Upper lobe of right lung (tissue), 1 donor: ENCODE measurements at places on chromosomes 5 and 9. TPM values are rescaled to one million over a fixed set of nuclear protein-coding genes. Genes with fewer than 3 reads are reported as not detected.
A peak's percentile ranks its signal among the peaks of the same experiment; 100 is the strongest.

The PARP8 gene
- total RNA-seq: 52.3 TPM

The CTXN3 gene
- not detected for total RNA-seq

The FBN2 gene
- 0.58 TPM for total RNA-seq

The MAMDC2 gene
- total RNA-seq: 72.0 TPM

The FAM153A gene
- 4.3 TPM for total RNA-seq

The NTNG2 gene
- total RNA-seq: 7.6 TPM

The SLC34A3 gene
- total RNA-seq: 0.23 TPM

The C8G gene
- total RNA-seq: 1.1 TPM

The ASPN gene
- 7.5 TPM for total RNA-seq

The ALG2 gene
- 39.2 TPM for total RNA-seq

The CCL27 gene
- not detected for total RNA-seq

DNA sequence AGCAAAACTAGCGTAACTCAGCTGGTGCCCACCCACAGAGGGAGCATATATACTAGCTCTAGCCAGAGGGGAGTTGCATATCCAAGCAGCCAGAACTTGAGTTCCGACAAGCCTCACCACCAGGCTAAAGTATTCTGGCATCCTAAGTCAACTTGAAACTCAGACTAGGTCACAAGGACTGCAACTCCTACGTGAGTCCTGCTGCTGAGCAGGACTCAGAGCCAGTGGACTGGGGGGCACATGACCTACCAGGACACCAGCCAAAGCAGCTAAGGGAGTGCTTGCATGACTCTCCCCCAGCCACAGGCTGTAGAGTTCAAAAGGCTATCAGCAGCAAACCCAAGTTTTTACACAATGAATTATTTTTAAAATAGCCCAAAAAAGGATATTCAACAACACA lies 26.1 kb downstream of the SPDL1 start:
- no peak overlapping the region for H3K27ac ChIP-seq
- no peak overlapping the region for H3K4me3 ChIP-seq
- H3K27me3 ChIP-seq: no peaks in the 10 kb centered on the region
- H3K36me3 ChIP-seq: no peaks in the 10 kb centered on the region

- no peaks in the 10 kb centered on the region for H3K36me3 ChIP-seq
- H3K4me3 ChIP-seq: no peak overlapping the region
- H3K27me3 ChIP-seq: no peaks in the 10 kb centered on the region
Observed at GRCh38 chr5:72246954-72247442, 73.0 kb downstream of the MRPS27 start.

DNA sequence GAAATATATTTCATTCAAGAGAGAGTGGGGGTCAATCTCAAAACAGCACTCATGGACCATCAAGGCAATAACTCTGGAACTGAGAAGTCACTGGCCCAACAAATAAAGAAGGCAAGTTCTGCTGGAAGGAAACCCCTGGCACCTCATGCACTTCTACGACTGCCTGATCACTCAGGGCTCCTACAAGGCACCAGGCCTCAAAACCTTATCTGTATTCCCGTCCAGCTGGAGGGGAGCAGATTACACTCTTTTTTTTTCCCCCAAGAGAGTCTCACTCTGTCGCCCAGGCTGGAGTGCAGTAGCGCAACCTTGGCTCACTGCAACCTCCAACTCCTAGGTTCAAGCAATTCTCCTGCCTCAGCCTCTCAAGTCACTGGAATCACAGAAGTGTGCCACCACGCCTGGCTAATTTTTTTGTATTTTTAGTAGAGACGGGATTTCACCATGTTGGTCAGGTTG lies 49.9 kb downstream of the P4HA2 start:
- no peaks in the 10 kb centered on the region for H3K27me3 ChIP-seq
- H3K36me3 ChIP-seq: no peaks in the 10 kb centered on the region
- no peak overlapping the region for H3K4me3 ChIP-seq
- no peak for DNase-seq
- H3K4me1 ChIP-seq: no peaks in the 10 kb centered on the region
- no peak overlapping the region for H3K27ac ChIP-seq

- H3K36me3 ChIP-seq: no peaks in the 10 kb centered on the region
- no peak overlapping the region for H3K4me3 ChIP-seq
- no peak overlapping the region for H3K27ac ChIP-seq
- H3K27me3 ChIP-seq: no peaks in the 10 kb centered on the region
- DNase-seq: no peak
- no peaks in the 10 kb centered on the region for H3K4me1 ChIP-seq
Observed at GRCh38 chr9:105510024-105510423, 47.9 kb upstream of the FKTN start.

- peak; percentile 84 for DNase-seq
- H3K27ac ChIP-seq: no peak overlapping the region
- no peaks in the 10 kb centered on the region for H3K27me3 ChIP-seq
- H3K36me3 ChIP-seq: no peaks in the 10 kb centered on the region
Observed at GRCh38 chr9:107422189-107423185, 67.1 kb downstream of the KLF4 start.

GRCh38 chr5:87898574-87898973 lies 370.1 kb downstream of the TMEM161B start:
- H3K4me1 ChIP-seq: no peaks in the 10 kb centered on the region
- H3K27ac ChIP-seq: no peak overlapping the region
- no peaks in the 10 kb centered on the region for H3K36me3 ChIP-seq
- no peak overlapping the region for H3K4me3 ChIP-seq
- H3K27me3 ChIP-seq: no peaks in the 10 kb centered on the region

DNA sequence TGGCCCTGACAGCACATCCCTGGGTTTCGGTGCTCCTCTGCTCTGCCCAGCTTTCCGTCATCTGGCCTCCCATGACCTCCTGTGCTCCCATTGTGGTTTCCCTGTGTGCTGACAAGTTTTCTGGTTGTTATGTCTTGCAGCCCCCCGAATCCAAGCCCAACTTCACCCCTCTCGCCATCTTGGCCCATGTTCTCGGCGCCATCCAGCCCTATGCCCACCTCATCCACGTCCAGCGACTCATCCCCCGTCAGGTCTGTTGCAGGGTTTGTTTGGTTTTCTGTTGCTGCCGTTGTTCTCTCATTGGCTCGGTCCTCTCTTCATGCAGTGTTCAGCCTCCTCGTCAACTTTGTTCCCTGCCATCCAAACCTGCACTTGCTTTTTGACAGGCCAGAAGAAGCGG lies 196.4 kb downstream of the NR3C1 start:
- no peaks in the 10 kb centered on the region for H3K4me1 ChIP-seq
- no peak overlapping the region for H3K27ac ChIP-seq
- H3K4me3 ChIP-seq: no peak overlapping the region
- no peaks in the 10 kb centered on the region for H3K27me3 ChIP-seq
- no peaks in the 10 kb centered on the region for H3K36me3 ChIP-seq

DNA sequence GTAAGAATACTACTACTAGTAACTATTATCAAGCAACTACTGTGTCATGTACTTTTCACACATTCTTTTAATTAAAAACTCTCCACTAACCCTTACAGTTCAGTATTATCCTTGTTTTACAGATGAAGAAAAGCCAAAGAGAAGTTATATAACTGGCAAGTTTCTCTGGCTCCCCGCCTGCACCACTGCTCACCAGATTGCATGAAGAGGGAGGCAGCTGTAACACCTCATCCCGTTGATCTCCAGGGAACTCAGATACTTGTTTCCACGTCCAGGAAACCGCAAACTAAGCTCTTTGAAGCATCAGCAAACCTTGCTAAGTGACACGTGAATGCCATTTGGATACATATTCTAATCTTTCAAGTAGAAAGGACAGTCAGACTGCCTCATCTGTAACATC lies 70.3 kb downstream of the RIGI start:
- H3K27me3 ChIP-seq: no peaks in the 10 kb centered on the region
- H3K4me1 ChIP-seq: no peaks in the 10 kb centered on the region
- H3K4me3 ChIP-seq: no peak overlapping the region
- peaks cover 85% of the 10 kb centered on the region for H3K36me3 ChIP-seq

- peaks cover 35% of the 10 kb centered on the region for H3K4me1 ChIP-seq
- H3K36me3 ChIP-seq: no peaks in the 10 kb centered on the region
- peak overlapping the region; percentile 75 for H3K4me3 ChIP-seq
- H3K27me3 ChIP-seq: no peaks in the 10 kb centered on the region
Observed at GRCh38 chr5:88881571-88881971, 1.4 kb downstream of the MEF2C start.

GRCh38 chr5:171595801-171596231 lies 176.4 kb downstream of the FGF18 start:
- no peaks in the 10 kb centered on the region for H3K36me3 ChIP-seq
- no peak overlapping the region for H3K4me3 ChIP-seq
- no peak for DNase-seq
- no peaks in the 10 kb centered on the region for H3K27me3 ChIP-seq
- peaks cover 10% of the 10 kb centered on the region for H3K4me1 ChIP-seq

DNA sequence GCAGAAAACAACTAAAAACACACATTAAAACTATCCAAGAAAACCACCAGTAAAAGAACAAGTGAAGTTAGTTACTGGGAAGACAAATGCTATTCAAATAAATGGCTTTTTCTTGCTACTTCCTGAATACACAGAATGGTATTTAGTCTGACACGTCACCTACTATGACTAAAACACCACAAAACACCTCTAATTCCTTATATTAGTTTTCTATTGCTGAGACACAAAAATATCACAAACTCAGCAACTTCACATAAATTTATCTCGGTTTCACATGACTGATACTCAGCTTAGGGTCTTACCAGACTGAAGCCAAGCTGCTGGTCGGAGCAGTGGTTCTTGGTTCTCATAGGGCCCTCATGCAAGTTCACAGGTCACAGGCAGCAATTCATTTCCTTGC lies 5.4 kb downstream of the DMAC1 start:
- peaks cover 34% of the 10 kb centered on the region for H3K36me3 ChIP-seq
- no peaks in the 10 kb centered on the region for H3K27me3 ChIP-seq
- peaks cover 7% of the 10 kb centered on the region for H3K4me1 ChIP-seq
- no peak overlapping the region for H3K4me3 ChIP-seq

GRCh38 chr5:96855031-96855872 lies 21.0 kb upstream of the ERAP2 start:
- DNase-seq: no peak
- H3K4me1 ChIP-seq: no peaks in the 10 kb centered on the region
- H3K27ac ChIP-seq: peak overlapping the region; percentile 21
- no peaks in the 10 kb centered on the region for H3K27me3 ChIP-seq
- no peaks in the 10 kb centered on the region for H3K36me3 ChIP-seq

DNA sequence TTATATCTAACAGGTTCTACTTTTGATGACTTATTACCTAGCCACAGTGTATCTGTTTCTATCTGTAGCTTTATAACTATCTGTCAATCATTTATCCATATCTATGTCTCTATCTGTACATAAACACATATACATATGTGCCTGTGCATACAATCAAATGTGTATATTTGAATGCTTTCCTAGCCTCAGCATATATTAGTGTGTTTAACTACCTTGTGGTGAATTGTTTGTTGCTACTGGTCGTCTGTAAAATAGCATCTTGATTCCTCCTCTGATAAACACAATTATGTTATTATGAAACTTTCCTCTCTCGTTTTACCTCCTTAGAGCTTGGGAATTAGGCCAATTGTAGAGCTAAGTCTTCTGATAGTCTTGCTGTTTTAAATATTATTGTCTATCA lies 44.4 kb downstream of the PARP8 start:
- H3K36me3 ChIP-seq: no peaks in the 10 kb centered on the region
- DNase-seq: no peak
- H3K27ac ChIP-seq: no peak overlapping the region
- no peaks in the 10 kb centered on the region for H3K27me3 ChIP-seq
- peak overlapping the region; percentile 12 for H3K4me3 ChIP-seq

GRCh38 chr9:136516191-136516654 lies 29.6 kb downstream of the NOTCH1 start:
- H3K36me3 ChIP-seq: peaks cover 82% of the 10 kb centered on the region
- H3K4me1 ChIP-seq: peaks cover 21% of the 10 kb centered on the region
- H3K27ac ChIP-seq: no peak overlapping the region
- no peak overlapping the region for H3K4me3 ChIP-seq

GRCh38 chr5:125536095-125536494 lies 789.7 kb upstream of the ZNF608 start:
- H3K27ac ChIP-seq: no peak overlapping the region
- H3K4me1 ChIP-seq: no peaks in the 10 kb centered on the region
- no peaks in the 10 kb centered on the region for H3K27me3 ChIP-seq
- DNase-seq: no peak
- H3K4me3 ChIP-seq: no peak overlapping the region

DNA sequence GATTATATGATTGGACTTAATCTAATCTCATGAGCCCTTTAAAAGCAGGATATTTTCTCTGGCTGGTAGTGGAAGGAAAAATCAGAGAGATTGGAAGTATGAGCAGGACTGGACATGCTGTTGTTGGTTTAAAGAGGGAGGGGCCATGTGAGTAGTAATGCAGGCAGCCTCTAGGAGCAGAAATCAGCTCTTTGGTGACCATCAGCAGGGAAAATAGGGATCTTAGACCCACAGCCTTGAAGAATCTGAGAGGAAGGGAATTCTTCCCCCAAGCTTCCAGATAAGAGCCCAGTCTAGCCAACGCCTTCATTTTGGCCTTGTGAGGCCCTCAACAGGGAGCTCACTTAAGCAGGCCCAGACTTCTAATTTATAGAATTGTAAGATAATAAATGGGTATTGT lies 9.5 kb downstream of the SH3GL2 start:
- no peak for DNase-seq
- no peaks in the 10 kb centered on the region for H3K4me1 ChIP-seq
- no peaks in the 10 kb centered on the region for H3K36me3 ChIP-seq
- no peak overlapping the region for H3K4me3 ChIP-seq
- H3K27me3 ChIP-seq: no peaks in the 10 kb centered on the region

- peaks cover 8% of the 10 kb centered on the region for H3K4me1 ChIP-seq
- H3K4me3 ChIP-seq: no peak overlapping the region
- peaks cover 67% of the 10 kb centered on the region for H3K36me3 ChIP-seq
- H3K27ac ChIP-seq: peak overlapping the region; percentile 48
- H3K27me3 ChIP-seq: no peaks in the 10 kb centered on the region
Observed at GRCh38 chr9:33117306-33117705, 40.8 kb upstream of the SMU1 start.

- no peak overlapping the region for H3K4me3 ChIP-seq
- H3K4me1 ChIP-seq: no peaks in the 10 kb centered on the region
- H3K27me3 ChIP-seq: no peaks in the 10 kb centered on the region
- H3K27ac ChIP-seq: no peak overlapping the region
- no peaks in the 10 kb centered on the region for H3K36me3 ChIP-seq
Observed at GRCh38 chr5:153350175-153350883, 140.1 kb upstream of the GRIA1 start.

DNA sequence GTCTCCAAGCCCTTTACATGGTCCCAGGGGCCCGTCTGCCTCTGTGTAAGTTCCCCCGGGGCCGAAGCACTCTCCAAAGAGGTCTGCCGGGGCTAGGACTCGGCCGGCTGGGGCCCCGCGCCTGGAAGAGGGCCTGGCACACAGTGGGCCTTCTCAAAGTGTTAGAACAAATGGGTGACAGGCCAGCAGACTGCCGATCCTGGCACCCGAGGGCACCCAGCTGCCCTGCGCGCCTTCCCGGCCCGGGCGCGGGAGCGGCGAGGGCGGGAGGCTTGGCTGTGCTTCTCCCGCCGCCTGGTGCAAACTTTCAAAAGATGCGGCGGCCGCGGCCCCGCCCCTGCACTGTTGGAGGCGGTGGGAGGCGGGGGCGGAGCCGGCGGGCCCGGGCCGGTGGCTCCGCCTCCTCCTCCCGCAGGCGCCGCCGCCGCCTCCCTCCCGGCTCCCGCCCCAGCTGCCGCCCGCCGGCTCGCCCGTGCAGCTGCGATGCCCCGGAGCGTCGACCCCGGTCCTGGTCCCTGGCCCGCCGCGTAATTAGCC lies at the start of gene NEURL1B:
Gene NEURL1B (plus strand): TSS at position 442 of the 537 bp plus-strand sequence. CDS start 144 bp downstream, outside the sequence.
- H3K4me3 ChIP-seq: peak within 1 kb of the TSS; percentile 71
- no peaks in the 10 kb centered on the region for H3K36me3 ChIP-seq
- peaks cover 6% of the 10 kb centered on the region for H3K4me1 ChIP-seq
- DNase-seq: peak; percentile 83

GRCh38 chr9:105912157-105912862 lies 218.0 kb downstream of the TMEM38B start:
- H3K4me1 ChIP-seq: no peaks in the 10 kb centered on the region
- DNase-seq: no peak
- H3K27ac ChIP-seq: no peak overlapping the region
- H3K4me3 ChIP-seq: no peak overlapping the region

- H3K27ac ChIP-seq: no peak overlapping the region
- peaks cover 7% of the 10 kb centered on the region for H3K4me1 ChIP-seq
- no peaks in the 10 kb centered on the region for H3K36me3 ChIP-seq
Observed at GRCh38 chr9:84851935-84852585, 182.5 kb downstream of the NTRK2 start.
